ENCODE measurements at places on chromosomes 12 and 14. TPM values are rescaled to one million over a fixed set of nuclear protein-coding genes. Genes with fewer than 3 reads are reported as not detected.

Gene SERPINA12
- not detected for total RNA-seq

Gene VRTN
- total RNA-seq: not detected

Gene PLEKHG7
- total RNA-seq: not detected

Gene MYH6
- not detected for total RNA-seq

Gene FRMD6
- total RNA-seq: 5.4 TPM

GRCh38 chr12:52606581-52607218, 5.4 kb upstream of the KRT72 start:
- H3K4me1 ChIP-seq: no peaks in the 10 kb centered on the region
- H3K27ac ChIP-seq: no peak overlapping the region
- H3K4me3 ChIP-seq: no peak overlapping the region

- no peak overlapping the region for H3K27ac ChIP-seq
- no peak for DNase-seq
- no peaks in the 10 kb centered on the region for H3K36me3 ChIP-seq
- no peak overlapping the region for H3K4me3 ChIP-seq
Measured at GRCh38 chr12:47385653-47386052, 305.9 kb upstream of the AMIGO2 start.

GRCh38 chr12:92074889-92075288, 70.8 kb downstream of the BTG1 start:
- no peak overlapping the region for H3K27ac ChIP-seq
- DNase-seq: no peak
- no peak overlapping the region for H3K4me3 ChIP-seq
- no peaks in the 10 kb centered on the region for H3K27me3 ChIP-seq

- no peak for DNase-seq
- H3K36me3 ChIP-seq: no peaks in the 10 kb centered on the region
- no peaks in the 10 kb centered on the region for H3K4me1 ChIP-seq
- no peaks in the 10 kb centered on the region for H3K27me3 ChIP-seq
Measured at GRCh38 chr12:102756530-102756929, 160.5 kb downstream of the PAH start.

- DNase-seq: no peak
- H3K27ac ChIP-seq: no peak overlapping the region
- no peaks in the 10 kb centered on the region for H3K27me3 ChIP-seq
- no peaks in the 10 kb centered on the region for H3K4me1 ChIP-seq
Measured at GRCh38 chr12:40439771-40440492, 215.1 kb downstream of the LRRK2 start.

DNA sequence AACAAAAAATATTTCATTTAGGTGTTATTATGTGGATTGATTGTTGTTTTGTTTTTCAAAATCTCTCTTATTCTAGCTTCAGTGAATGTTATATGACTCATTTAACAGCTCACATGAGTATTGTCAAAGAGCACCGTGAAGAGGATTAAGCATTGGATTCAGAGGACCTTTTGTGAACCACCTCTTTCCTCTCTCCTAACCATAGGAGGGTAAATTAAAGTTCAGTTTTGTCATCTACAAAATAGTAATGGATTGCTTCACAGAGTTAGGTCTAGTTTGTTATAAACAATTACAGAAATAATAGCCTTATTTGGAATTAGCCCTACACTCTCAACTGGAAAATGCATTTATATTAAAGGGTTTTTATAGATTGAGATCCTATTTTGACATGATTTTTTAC, 962 bp upstream of the KERA start:
- no peak overlapping the region for H3K4me3 ChIP-seq
- DNase-seq: no peak
- H3K4me1 ChIP-seq: no peaks in the 10 kb centered on the region
- H3K36me3 ChIP-seq: no peaks in the 10 kb centered on the region
- no peak overlapping the region for H3K27ac ChIP-seq

GRCh38 chr12:131825146-131825892, 2.9 kb upstream of the MMP17 start:
- no peaks in the 10 kb centered on the region for H3K36me3 ChIP-seq
- DNase-seq: no peak
- H3K27ac ChIP-seq: no peak overlapping the region
- H3K4me1 ChIP-seq: peaks cover 40% of the 10 kb centered on the region
- peaks cover 6% of the 10 kb centered on the region for H3K27me3 ChIP-seq
- H3K4me3 ChIP-seq: peak overlapping the region; percentile 28

- no peak overlapping the region for H3K27ac ChIP-seq
- no peak overlapping the region for H3K4me3 ChIP-seq
- H3K4me1 ChIP-seq: no peaks in the 10 kb centered on the region
- DNase-seq: no peak
- H3K36me3 ChIP-seq: no peaks in the 10 kb centered on the region
Measured at GRCh38 chr12:109671502-109671901, 42.1 kb upstream of the FAM222A start.
